Stimulated activated CD8-positive, alpha-beta memory T cell treated with anti-CD3 and anti-CD28 coated beads, Interleukin-4, amount 100 ng/mL, for 4 hours (primary cell): ENCODE measurements at places on chromosomes 2 and 18.

GRCh38 chr2:50594233-50594632 lies 437.7 kb downstream of the NRXN1 start:
- no peak for DNase-seq

DNA sequence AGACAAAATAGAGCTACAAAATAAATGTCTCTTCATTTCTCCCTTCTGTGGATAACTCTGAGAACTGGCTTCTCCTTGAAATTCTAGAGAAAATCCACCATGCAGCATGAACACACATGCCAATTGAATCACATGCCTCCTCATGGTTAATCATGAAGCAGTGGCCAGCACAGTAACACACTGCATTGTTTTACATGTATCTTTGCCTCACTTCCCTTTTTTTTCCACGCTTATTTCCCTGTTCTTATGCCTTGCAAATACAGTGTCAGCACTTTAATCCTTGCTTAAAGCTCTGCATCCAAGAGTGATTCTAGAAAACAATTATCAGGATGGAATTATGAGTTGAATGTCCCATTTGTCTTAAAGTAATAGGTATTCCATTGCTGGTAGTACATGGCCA lies 50.3 kb upstream of the ZBTB7C start:
- no peak for DNase-seq

GRCh38 chr2:54388076-54388475 lies 68.1 kb upstream of the SPTBN1 start:
- DNase-seq, result no peak

DNA sequence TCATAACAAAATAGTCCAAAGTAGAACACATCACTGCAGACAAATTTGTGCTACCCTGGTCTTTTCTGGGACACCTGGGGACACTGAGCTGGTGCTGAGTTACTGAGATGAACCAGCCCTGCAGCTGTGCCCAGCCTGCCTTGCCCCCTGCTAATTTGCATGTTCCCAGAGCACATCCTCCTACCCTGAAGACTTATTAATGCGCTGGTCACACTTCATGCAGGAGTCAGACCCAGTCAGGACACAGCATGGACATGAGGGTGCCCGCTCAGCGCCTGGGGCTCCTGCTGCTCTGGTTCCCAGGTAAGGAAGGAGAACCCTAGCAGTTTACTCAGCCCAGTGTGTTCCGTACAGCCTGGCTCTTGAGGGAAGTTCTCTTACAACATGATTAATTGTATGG lies 1518.3 kb downstream of the RPIA start:
- no peak for DNase-seq

GRCh38 chr2:228409493-228409892 lies 228.0 kb upstream of the SPHKAP start:
- DNase-seq, result no peak

DNA sequence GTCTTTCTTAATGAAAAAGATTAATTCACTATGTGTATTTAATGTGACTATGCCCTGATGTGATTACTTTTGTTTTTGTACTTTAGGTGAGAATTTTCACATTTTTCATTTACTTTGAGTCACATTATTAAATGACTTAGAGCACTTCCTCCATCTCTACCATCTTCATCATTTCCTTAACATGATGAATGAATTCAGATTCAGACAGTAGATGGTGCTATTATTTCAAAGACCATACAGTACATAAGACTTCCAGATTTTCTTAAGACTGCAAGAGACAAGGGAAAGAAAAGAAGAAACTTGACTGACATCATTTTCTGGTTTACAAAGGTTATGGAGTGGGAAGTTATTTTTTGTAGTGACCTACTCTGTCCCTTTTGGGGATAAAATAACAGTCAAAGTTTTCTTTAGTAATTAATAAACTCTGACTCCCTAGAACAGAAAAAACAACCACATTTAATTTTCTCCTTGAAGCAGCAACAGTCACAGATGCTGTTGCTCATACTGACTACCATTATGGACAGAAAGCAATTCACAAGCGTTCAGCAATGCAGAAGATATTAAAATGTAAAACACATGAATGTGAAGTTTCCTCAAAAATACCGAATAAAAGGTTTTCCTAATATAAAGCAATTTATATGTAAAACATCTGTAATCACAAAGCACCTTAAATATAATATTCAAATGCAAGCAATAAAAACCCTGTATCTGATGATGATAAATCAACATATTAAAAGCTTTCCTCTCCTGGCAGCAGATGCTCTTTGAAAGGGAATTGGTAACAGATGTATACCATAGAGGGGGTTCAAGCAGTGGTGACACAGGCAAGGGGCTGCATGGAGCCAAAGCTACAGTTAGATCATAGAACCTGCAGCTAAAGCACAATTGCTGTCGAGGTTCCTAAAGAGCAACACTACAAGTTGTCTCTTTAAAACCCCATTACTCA lies 1010.9 kb upstream of the NXPH2 start:
- DNase-seq, result no peak

- DNase-seq, result no peak
These were observed 133.7 kb downstream of the COMMD1 start for GRCh38 chr2:62038975-62039771.

DNA sequence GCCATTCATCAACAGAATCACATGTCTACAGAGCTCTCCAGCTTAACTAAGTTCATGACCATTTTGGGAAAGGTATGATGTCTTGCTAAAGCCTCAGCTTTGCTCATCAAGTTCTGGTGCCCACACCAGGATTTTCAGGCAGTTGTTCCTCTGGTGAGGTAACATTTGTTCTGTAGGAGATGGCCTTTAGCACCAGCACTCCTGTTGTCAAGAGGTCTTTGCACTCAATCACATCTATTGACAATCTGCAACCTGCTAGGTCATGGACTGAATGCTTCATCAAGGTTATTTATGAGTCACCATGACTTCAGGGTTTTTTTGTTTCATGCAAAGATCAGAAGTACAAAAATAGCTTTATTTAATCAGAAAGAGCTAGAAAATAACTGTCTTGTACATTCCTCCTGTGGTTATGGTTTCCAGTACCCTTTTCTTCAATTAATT lies 36.6 kb upstream of the VIT start:
- DNase-seq, result no peak

DNA sequence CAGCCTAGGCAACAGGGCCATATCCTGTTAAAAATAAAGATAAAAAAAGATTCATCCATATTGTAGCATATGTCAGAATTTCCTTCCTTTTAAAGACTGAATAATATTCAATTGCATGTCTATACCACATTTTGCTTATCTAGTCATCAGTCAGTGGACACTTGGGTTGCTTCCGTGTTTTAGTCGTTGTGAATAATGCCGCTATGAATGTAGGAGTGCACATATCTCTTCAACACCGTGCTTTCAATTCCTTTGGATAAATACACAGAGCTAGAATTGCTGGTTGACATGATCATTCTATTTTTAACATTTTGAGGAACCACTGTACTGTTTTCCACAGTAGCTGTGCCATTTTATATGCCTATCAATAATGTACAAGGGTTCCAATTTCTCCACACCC lies 14.0 kb upstream of the PLB1 start:
- DNase-seq, result no peak

- DNase-seq, result no peak
These were observed 1.7 kb upstream of the HOXD12 start for GRCh38 chr2:176097820-176098365.

- no peak for DNase-seq
These were observed 609.0 kb downstream of the DCC start for GRCh38 chr18:52948868-52949444.

DNA sequence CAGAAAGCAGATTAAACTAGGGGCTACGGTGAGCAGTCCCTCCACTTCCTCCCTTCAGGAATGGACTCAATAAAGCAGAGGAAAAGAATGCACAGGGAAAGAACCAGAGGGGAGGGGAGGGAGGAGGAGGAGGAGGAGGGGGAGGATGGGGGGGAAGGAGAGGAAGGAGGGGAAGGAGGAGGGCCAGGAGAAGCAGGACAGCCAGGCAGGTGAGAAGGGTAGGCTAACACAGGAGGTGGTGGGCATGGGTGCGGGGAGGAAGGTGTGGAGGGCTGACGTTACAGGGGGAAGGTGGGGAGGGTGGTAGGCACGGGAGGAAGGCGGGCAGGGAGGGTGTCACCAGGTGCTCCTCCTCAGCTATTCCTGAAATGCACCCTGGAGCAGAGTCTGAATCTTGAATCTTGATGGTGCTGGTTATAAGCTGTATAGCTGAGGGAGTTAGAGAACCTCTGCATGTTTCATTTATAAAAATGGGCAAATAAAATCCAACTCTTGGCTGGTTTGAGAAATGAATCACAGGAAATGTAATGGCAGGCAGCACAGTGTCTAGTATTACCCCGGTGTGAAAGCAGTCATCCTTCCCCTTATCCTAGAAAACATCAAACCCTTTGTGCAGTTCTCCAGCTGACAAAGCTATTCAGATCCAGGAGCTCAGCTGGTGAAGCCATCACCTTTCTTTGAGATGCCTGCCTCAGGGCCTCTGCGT lies 3.4 kb downstream of the TMEM18 start:
- no peak for DNase-seq

- no peak for DNase-seq
These were observed 50.0 kb downstream of the RHBDD1 start for GRCh38 chr2:226885769-226886435.

DNA sequence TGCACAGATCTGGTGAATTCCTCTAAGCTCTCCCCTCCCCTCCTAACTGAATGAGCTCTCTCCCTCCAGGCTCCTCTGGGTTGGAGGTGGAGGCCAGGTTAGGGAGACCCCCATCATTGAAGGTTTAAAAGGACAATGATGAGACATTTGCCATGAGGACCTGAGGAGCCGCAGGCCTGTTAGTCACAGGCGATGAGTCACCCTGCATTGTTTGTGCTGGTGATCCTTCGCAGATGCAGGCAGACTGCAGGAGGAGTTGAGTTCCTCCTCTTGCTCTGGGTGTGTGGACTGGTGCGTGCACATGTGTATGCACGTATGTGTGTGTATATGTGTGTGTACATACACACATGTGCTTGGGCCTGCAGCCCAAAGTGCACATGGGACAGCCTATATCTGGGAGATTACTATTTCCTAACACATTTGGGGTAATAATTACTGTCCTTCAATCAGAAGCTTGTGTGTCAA lies 42.0 kb downstream of the MCFD2 start:
- no peak for DNase-seq

DNA sequence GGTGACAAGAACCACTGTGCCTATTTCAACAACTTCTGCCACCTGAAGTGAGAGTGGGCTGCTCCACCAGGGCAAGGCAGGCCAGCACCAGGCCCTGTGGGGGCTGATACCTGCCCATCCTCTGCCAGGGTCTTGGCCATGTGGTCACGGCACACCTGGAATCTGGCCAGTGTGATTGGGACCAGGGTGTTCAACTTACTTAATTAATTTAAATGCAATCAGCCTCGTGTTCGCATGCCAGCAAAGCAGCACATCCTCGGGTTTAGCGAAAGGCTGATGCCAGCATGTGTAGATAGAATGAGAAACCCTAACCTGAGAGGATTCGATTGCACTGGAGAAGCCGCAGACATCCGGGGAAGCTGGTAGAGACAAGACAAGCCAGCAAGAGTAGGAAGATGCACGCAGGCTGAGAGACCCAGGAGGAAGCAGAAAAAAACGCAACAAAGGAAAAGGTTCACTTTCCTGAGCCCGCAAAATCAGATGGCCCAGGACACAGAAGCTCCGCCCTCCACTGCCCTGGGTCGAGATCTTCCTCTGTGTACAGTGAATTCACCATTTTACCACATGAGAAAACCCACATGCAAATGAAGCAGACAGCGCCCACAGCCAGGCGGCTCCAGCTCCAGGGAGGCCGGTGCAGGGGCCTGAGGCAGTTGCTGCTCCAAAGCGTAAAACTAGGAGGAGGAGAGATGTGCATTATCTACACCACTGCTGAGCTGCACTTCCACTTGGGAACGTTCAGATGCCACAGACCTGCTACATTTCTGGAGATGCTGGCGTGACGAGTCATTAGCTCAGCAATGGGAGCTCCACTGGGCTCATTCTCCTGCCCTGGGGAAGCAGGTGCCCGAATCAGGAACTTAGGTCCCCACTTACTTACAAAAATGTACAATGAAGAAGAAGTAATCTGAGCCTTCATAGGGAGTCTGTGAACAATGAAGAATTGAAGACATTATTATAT lies 92.1 kb downstream of the TMEM18 start:
- DNase-seq, result peak; percentile 4

DNA sequence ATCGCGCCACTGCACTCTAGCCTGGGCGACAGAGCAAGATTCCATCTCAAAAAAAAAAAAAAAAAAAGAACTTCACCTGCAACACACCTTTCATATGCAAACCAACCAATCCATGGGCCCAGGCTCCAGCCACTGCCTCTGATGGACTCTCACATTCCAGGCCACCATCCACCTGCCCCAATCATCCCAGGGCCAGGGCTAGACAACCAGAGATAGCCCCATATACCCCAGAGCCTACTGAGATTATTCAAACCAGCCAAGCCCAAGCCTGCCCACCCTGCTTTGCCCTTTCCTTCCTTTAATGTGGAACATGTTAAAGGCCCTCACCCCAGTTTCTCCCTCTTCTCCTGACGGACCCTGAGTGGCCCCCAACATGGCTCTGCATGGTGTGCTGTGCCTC lies 57.0 kb downstream of the MRPL35 start:
- DNase-seq, result no peak
